ENCODE measurements at places on chromosomes 12 and 14.

DNA sequence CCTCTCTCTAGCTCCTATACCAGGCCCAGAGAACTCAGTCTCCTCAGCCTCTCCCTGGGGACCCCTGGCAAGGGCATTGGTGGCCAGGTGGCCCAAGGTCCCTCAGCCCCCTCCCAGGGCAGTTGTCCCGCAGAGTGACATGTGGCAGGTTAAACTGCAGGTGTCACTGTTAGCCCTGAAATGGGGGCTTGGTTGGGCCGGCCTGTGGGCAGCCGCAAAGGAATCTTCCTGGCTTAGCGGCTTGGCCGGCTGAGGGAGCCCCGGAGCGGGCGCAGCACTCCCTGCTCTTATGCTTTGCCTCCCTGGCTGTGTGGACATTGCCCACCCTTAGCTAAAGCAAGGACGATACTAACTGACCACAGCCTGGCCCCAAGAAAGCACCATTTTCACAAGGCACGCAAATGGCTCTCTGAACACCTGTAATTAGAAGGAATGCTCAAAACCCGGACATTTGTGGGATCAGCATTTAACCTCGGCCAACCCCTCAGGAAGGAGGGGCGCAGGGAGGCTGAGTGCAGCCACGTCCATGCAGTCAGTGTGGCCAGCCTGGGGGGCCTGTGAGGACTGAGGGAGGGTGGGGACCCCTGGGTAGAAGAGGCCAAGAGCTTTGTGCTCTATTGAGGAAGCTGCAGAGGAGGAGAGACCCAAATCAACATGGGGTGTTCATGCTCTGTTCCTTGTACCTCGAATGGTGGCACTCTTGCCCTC lies 82.2 kb downstream of the PAPOLA start:
- peak; percentile 25 for DNase-seq

GRCh38 chr12:54036620-54037359 lies 3.9 kb downstream of the HOXC5 start:
- DNase-seq = peak; percentile 56

DNA sequence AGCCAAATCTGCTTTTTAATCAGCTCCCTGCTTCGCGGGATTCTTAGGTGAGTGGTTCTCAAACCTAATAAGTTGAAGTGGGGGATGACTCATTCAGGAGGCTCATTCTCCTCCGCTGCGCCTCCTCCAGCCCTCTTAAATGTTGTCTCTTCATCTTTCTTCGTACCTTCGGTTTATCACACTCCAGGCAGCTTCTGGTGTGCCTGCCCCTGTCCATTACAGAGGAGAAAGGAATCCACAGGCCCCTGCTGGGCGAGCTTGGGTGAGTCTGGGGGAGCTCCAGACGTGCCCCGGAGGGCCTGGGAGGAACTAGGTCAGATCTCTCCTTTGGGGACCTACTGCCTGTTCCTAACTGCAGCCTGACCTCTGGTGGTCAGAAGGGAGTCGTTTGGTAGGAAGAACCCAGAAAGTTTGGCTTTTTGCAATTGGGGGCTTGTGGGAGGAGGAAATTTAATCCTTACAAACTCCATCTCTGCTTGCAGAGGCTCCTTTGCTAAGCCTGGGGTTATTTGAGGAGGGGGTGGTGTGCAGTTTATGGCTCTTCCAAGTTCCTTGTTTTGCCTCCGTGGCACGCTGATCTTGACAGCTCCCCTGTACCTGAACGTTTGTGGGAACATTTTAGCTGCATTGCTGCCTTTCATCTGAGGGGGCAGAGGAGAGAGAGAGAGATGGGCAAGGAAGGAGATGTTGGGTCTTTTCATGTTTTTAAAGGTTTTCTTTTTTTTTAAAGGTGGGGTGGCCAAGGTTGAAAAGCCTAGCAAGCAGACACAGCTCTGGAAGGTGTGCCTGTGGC lies 84.1 kb upstream of the GNG2 start:
- peak; percentile 85 for DNase-seq

DNA sequence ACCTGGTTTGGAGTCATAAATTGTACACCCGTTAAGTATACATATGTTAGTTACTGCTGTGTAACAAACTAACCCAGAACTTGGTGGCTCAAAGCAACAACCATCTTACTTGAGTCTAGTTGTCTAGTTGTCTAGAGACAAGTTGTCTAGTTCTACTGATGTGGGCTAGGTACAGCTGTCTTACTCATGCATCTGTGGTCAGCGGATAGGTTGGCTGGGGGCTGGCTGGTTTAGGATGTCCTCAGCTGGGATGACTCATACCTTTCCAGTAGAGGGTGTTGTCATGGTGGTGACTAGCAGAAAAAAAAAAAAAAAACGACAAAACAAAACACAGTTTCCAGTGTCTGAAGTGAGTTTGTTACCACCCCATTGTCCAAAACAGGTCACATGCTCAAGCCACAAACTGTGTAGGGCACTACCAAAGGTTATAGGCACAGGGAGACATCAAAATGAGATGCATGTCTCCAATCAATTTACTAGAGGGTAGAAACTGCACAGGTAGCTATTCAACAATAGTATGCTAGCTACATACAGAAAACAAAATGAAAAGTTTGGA lies 680.3 kb downstream of the MED13L start:
- DNase-seq = peak; percentile 76

DNA sequence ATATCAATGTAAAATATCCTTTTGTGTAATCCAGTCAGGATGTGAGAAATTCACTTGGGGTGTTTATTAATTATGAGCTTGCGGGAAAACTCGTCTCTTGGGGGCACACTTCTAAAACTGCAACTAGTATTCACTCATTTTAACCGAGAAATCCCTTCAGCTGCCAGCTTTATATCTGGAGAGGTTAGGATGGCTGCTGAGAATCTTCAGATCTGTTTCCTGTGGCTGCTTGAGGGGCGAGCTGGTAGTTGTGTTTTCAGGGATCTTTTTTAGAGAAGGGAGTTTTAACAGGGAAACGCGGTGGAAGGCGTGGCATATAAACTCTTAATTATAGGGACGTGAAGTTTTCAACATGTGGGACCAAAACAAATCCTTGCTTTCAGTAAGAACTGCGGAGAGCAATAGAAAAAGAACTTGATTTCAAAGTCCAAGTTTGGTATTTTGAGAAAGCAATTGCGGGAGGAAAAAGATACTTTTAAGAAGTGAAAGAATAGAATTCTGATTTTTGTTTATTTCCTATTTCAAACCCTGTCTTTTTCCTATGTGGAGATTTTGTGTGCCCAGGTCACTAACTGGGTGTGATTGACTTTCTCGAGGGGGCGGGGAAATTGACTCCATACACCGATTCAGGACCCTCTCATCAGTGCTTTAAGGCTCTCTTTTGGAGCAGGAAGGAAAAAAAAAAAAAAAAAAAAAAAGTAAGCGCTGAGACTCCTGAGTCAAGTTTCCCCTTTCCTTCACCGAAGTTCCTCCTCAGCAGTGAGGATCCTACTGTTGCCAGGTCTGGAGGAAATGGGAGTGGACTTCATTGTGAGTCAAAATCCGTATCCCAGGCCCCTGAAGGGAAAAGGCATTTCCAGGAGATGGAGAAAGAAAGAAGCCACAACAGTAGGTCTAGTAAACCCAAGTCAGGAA lies 1.1 kb downstream of the PPFIBP1 start:
- peak; percentile 73 for DNase-seq

- DNase-seq = no peak
These were observed 253.4 kb upstream of the KITLG start for GRCh38 chr12:88833641-88834116.

- DNase-seq = peak; percentile 52
These were observed 197.4 kb upstream of the PRMT8 start for GRCh38 chr12:3293446-3294161.

DNA sequence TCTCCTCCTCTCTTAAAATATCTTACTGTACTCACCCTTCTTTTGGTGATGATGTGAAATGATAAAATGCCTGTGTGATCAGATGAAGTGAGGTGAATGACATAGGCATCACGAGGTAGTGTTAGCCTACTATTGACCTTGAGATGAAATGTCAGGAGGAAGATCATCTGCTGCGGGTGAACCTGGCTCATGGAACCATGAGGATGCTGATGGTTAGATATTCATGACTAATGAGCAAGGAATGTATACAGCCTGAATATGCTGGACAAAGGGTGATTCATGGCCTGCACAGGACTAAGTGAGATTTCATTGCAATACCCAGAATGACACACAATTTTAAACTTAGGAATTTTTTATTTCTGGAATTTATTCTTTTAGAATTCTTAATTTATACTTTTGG lies 89.6 kb downstream of the DAAM1 start:
- DNase-seq = peak; percentile 92

DNA sequence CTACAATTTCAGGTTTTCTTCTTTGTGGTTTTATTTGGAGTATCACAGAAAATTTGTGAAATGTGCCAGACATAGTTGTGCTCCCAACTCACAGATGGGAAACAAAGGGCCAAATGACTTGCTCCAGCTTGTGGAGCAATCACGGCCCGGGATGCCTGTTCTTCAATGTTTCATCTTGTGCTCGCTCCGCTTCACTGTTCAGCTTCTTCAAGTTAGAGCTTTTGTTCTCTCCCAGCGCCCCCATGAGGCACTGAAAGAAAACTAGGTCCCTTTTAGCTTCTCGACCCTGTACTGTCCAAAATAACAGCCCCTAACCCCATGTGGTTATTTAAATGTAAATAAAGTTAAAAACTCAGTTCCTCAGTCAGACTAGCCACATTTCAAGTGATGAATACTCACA lies 187.9 kb upstream of the STXBP6 start:
- no peak for DNase-seq

GRCh38 chr12:129215556-129215955 lies 362.3 kb downstream of the GLT1D1 start:
- no peak for DNase-seq

GRCh38 chr14:102749393-102750305 lies 27.6 kb upstream of the TRAF3 start:
- no peak for DNase-seq

- DNase-seq = no peak
These were observed 961.8 kb downstream of the FLRT2 start for GRCh38 chr14:86491743-86492142.

GRCh38 chr14:51448831-51449670 lies 202.7 kb upstream of the FRMD6 start:
- DNase-seq = peak; percentile 93

DNA sequence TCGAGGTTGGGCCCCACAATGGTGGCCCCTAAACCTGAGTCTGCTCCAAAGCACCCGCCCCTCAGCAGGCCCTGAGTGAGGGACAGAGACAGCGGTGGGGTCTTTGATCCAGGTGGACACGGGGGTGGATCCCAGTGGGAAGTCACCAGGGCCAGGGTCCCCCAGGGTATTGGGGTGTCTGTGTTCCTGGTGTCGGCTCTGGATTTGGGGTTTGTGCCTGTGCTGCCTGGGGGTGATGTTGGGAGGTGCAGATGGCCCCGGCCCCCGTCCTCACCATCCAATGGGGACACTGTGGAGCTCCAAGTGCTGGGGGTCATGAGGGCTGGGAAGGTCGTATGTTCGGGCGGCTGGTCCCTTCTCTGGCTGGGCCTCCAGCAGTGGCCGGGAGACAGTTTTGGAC lies 354.2 kb downstream of the TMEM121 start:
- DNase-seq = no peak

GRCh38 chr12:116958402-116959197 lies 47.9 kb downstream of the FBXW8 start:
- DNase-seq = no peak

GRCh38 chr14:33483110-33483509 lies 467.8 kb downstream of the EGLN3 start:
- DNase-seq = no peak

All from foreskin fibroblast (primary cell).